Activated T-cell treated with anti-CD3 and anti-CD28 coated beads, Interleukin-2, amount 50 U/mL, for 4 hours (primary cell): ENCODE measurements at places on chromosomes 5 and 9. TPM values are rescaled to one million over a fixed set of nuclear protein-coding genes. Genes with fewer than 3 reads are reported as not detected.

SPARC gene
- 2.3 TPM for total RNA-seq

DCTN4 gene
- total RNA-seq, result 42.2 TPM

GRIN1 gene
- not detected for total RNA-seq

MRRF gene
- 93.0 TPM for total RNA-seq

PCDHB2 gene
- not detected for total RNA-seq

SPATA31A7 gene
- not detected for total RNA-seq
